Fibroblast of gingiva (primary cell): ENCODE measurements at places on chromosomes 3 and 15.
A peak's percentile ranks its signal among the peaks of the same experiment; 100 is the strongest.

DNA sequence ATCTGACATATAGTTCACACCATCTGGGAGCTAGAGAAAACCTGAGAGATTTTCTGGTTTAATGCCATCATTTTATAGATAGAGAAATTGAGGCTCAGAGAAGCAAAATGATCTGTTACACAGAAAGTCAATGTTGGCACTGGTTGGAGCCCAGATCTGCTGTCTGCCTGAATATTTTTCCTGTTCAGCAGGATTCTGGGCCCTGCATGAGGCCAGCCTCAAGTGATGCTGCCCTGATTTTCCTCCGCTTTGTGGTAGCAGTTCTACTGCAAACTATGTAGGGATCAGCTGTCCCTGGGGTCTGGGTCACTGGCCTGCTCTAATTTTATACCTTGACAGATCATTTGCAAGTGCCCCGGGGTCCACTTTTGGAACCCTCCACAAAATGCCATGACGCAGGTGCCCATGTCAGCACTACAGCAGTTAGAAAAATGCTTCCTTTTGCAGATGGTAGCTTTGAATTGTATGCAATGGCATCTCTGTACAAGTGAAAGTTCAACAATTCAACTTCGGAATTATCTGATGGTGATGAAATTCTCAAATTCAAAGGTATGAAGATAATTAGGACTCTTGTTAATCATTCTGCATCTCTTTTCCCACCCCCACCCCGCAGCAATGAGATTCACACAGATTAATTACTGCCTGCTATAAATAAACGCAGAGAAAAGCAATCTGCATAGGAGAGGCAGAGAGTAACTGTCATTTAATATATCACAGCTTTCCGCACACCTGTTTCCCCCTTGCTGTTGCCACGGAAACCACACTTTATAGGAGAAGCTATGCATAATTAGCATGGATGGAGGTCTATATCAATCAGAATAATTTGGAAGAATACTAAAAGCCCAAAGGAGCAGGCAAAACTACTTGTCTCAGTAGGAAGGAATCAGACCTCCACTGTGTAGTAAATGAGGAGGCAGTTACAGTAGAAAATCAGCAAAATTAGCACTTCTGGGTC is 222.6 kb downstream of the PDCD6IP start:
- DNase-seq = no peak

DNA sequence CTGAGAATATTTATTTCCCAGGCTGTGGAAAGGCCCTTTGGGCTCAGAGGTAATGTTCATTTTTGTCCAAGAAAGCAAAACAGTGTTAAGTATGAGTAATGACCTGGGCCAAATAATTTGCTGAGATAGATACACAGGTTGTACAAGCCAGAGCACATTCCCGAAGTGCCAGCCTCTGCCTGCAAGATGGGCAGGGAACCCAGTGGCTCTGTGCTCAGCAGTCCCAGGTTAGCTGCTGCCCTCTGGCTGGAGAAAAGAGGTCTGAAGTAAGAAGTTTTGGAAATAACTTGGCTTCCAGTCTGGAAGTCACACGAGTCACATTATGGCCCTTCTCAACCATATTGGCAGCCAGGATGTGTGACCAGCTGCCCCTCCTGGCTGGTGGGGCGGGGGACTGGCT is 20.2 kb downstream of the MYZAP start:
- DNase-seq = peak; percentile 50

GRCh38 chr3:111311709-111312235 is 230.2 kb upstream of the CD96 start:
- DNase-seq = no peak

DNA sequence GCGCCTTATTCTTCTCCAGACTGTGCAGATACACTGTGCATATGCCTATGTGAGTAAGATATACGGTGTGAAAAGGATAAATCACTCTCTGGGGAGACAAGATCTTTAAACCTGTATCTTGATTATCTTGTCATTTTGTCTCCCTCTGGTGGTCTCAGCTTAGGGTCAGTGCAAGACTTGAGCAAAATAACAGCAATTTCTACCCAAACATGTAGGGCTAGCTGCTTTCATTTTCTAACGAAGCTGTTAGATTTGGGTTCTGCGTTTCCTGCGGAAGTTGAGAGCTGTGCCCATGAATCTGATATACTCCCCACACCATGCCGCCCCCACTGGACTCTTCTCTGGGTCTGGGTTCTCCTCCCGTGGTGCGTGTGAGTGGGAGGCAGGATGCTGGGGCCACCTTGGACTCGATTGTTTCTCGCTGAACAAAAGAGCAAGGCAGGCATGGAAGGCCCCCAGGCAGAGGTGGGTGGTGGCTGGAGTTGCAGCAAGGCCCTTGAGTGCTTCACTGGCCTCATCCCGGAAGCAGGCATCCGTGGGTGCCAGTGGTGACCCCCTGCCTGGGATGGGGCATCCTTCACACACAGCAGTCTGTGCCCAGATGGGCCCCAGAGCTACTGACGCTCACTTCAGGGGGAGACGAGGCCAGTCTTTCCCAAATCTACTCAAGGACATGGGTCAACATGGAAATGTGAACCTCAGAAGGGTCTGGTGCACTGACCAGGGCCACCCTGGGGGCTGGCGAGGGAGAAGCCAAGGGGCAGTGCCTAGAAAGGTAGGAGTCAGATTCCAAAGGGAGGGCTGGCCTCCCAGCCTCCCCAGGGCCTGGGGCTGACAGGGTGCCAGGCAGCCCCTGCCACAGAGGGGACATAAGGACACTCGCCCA is 179.6 kb downstream of the NSMCE3 start:
- no peak for DNase-seq

DNA sequence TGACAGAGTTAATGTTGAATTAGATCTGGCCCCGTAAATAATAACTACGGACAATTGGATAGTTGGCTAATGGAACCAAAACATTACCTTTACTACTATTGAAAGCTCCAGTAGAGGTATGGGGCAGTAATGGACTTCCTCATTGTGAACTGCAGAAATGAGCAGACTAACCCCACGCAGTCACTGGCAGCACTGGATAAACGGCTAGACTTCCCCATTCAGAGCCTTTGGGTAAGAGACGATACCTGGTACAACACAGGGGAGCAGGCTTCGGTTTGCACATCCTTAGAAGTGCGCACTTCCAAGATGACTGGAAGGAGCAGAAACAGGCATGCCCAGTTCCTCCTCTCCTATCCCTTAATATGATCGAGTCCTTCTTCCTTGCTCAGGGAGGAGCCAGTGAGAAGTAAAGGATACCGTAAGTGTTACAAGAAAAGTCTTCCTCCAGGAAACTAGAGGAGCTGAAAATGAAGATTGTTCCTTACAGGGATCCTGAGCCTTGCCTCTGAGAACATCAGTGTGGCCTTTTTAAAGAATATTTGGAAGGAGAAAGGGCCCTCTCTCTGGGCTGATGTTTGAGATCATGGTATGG is 100.5 kb upstream of the NECTIN3 start:
- DNase-seq = no peak

GRCh38 chr3:14391033-14391432 is 11.4 kb upstream of the SLC6A6 start:
- peak; percentile 94 for DNase-seq

DNA sequence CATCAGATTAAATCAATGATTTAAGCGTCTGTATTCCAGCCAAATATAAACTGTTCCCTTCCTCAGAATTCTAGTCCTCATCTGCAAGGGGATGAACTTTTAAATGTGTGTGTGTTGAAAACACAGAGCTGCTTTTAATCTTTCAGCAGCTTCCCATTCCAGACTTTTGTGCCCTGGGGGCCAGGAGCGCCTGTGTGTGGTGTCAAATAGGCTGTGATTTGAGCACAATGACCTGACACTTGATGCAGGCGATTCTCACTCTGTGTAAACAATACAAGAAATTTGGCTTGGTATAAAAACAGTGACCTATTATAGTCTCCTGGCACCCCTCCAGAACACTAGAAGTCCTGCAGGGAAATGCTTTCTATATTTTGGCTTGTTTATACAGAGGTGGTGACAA is 274.6 kb upstream of the ROPN1 start:
- DNase-seq = peak; percentile 27

GRCh38 chr15:71325481-71325880 is 210.2 kb downstream of the THSD4 start:
- DNase-seq = peak; percentile 57

DNA sequence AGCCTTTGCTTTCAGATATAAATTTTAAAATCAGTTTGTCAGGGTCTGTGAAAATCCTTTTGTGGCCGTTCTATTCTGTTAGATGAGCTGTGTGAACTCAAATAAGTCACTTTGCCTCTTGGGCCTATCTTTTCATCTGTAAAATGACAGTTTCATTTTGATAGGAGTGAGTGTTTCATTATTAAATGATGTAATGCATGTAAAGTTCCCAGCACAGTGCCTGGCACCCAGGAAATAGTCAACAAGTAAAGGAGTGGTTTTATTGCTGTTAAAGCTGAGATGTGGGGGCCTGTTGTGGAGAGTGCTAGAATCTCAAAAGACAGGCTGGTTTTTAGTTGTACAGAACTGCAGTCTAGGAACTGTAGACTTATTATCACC is 394.5 kb upstream of the CFAP20DC start:
- DNase-seq = no peak

DNA sequence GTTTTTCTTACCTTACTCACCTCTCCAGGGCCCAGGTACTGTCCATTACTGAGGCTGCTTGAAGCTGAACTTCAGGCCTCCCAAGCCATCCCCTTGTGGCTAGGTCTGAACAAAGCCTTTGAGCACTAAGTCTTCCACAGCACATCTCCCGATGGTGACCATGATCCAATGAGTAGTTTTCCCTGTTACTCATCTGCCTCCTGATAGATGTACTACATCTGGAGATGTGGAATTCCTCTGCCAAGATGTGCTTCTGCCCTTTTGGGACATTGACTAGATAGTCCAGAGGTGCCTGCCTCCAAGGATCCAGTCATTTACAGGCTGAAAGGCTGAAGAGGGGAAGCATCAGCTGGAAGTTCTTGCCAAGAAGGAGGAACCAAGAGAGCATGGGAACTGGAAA is 28.9 kb upstream of the SLC35G2 start:
- DNase-seq = no peak

- DNase-seq = no peak
Observed at GRCh38 chr3:172228036-172228415, 188.6 kb downstream of the FNDC3B start.

DNA sequence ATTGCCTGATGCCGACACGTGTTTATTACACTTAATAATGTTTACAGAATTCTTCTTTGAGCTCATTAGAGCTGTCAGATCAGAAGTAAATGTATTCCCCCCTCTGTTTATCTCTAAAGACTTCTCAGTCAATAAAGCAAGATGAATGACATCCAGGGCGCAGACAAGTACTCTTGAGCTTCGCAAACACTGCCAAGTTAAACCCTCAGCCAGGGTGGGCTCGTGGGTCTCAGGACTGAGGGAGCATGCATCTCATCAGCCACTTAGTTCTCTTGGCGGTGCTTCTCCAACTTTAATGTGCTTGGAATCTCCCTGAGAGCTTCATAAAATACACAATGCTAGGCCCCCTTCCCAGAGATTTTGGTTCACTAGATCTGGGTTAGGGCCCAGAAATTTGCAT is 333.9 kb upstream of the THRB start:
- no peak for DNase-seq

DNA sequence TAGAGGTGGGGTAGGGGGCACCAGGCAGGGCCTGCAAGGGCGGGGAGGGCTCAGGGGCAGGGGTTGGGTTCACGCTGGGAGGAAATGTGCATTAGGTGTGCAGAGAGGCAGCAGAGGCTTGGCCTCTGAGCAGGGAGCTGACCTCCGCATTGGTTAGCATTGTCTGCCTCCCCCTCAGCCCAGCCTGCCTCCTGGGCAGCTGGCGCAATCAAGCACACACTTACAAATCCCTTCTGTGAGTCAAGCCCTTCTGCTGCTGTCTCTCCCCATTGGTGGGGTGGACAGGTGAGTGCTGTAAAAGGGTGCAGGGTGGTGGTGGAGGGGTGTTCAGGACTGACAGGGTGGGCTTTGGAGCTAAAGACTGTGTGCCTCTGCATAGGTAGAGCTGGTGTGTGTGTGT is 9.3 kb downstream of the LOXL1 start:
- DNase-seq = no peak

GRCh38 chr3:86790884-86791549 is 199.9 kb downstream of the VGLL3 start:
- DNase-seq = no peak

DNA sequence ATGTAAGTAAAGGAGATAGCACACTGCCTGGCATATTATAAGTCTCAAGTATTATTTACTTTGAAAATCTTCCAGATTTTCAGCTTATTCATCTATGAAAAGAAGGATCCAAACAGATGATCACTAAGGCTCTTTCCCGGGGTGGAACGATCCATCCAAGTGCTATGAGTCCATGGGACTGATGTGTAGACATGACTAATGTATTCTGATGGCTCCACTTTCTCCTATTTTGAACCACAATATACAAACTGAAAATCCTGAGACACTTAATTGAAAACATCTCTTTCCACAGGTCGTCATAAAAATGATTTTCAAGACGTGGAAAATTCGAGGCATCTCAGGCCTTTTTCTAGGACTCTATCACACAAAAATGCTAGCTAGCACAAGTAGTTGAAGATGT is 33.4 kb upstream of the CHRM5 start:
- DNase-seq = peak; percentile 32

GRCh38 chr3:23219117-23219516 is 16.0 kb downstream of the UBE2E2 start:
- DNase-seq = no peak

GRCh38 chr3:196624067-196624790 is 15.3 kb upstream of the NRROS start:
- no peak for DNase-seq

DNA sequence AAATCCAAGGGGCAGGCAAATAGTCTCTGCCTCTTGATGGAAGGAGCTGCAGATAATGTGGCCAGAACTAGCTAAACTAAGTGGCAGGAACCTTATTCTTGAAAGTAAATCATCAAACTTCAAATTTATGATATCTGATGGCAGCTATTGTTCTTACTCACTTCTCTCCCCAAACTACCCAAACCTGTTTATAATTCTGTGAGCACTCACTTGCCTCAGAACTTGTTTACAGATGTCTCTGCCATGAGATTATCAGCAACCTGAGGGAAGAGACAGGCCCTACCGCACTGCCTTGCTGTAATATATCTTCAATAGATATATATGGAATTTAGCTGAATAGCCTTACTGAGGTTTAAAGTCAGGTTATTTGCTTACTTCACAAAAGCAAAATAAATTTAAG is 2.2 kb upstream of the B3GALNT1 start:
- DNase-seq = no peak

GRCh38 chr3:20246662-20247061 is 60.7 kb upstream of the SGO1 start:
- DNase-seq = no peak

GRCh38 chr3:171585039-171585438 is 124.8 kb upstream of the TNIK start:
- DNase-seq = no peak

GRCh38 chr3:169269005-169269404 is 394.5 kb downstream of the MECOM start:
- no peak for DNase-seq

GRCh38 chr3:190224863-190225692 is 97.2 kb downstream of the CLDN1 start:
- DNase-seq = peak; percentile 10
